CD4-positive, alpha-beta T cell treated with Interleukin-10 for 1 hour (primary cell): ENCODE measurements at places on chromosomes 3 and 15.

DNA sequence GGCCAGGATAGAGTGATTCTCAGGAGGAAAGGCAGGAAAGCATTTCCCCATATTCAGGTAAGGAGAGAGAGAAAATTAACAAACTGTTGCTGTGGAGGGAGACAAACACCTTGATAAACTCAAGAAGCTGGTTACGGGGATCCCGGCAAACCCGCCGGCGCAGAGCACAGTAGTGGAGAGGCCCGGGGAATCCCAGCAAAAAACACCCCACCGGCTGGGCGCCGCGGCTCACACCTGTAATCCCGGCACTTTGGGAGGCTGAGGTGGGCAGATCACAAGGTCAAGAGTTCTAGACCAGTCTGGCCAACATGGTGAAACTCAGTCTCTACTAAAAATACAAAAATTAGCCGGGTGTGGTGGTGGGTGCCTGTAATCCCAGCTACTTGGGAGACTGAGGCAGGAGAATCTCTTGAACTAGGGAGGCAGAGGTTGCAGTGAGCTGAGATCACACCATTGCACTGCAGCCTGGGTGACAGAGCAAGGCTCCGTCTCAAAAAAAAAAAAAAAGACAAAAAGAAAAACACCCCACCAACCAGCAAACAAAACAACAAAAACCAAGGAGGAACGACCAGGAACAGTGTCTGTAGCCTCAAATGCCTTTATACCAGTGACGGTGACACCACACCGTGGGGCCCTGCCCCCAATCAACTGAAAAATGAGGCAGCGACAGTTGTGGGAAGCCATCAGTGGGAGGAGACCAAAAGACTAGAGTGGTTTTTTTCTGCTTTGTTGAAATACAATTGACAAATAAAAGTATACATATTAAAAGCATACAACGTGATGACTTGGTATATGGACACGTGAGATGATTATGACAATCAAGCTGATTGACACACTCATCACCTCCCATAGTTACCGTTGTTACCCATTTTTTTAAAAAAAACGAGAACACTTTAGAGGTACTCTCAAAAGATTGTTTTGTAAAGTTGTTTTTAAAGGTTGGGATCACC lies 40.2 kb upstream of the IDH2 start:
- DNase-seq: peak; percentile 66

GRCh38 chr3:172324611-172325203 lies 123.5 kb downstream of the GHSR start:
- DNase-seq: no peak

GRCh38 chr3:151328298-151328995 lies 902 bp downstream of the P2RY13 start:
- peak; percentile 26 for DNase-seq

DNA sequence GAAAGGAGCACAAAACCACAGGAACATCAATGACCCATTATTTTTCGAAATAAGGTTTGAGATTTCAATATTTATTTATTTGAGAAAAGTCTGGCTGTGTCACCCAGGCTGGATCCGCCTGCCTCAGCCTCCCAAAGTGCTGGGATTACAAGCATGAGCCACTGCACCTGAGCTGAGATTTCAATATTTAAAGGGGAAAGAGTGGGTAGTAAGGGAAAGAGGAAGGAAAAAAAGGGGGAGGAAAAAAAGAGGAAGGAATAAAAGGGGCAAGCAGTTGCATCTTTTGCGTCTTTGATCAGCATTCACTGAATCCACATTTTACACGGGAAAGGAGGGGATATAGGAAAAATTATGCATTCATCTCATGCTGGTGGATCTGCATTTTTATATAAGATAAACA lies 47.4 kb downstream of the ERICH6 start:
- no peak for DNase-seq

DNA sequence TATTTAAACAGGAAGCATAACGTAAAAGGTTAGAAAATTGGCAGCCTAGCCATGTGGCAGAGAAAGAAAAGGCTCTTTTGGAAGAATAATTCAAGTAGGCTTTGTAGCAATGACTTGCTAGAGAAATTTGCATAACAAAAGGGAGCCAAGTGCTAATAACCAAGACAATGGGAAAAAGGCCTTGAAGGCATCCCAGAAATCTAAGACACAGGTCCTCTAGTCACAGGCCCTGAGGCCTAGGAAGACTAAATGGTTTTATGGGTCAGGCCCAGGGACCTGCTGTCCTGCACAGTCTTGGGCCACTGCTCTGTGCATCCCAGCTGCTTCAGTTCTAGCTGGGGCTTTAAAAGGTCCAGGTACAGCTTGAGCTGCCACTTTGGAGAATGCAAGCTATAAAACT lies 78.5 kb downstream of the FGF7 start:
- DNase-seq: no peak

GRCh38 chr15:39737196-39737550 lies 45.5 kb downstream of the FSIP1 start:
- DNase-seq: no peak

- DNase-seq: no peak
These were observed 1.3 kb downstream of the CLPX start for GRCh38 chr15:65183865-65184159.

- no peak for DNase-seq
These were observed 136.9 kb upstream of the PRICKLE2 start for GRCh38 chr3:64361962-64362735.

GRCh38 chr3:139970526-139970925 lies 35.5 kb downstream of the CLSTN2 start:
- DNase-seq: no peak
